Mammary microvascular endothelial cell (primary cell): ENCODE measurements at places on chromosomes 2 and 18. TPM values are rescaled to one million over a fixed set of nuclear protein-coding genes. Genes with fewer than 3 reads are reported as not detected.

The KCNIP3 gene
- total RNA-seq, result 0.15 TPM in 1 of 2 replicates, not detected in the other

The TFCP2L1 gene
- total RNA-seq, result not detected in 2 replicates

The ZSCAN30 gene
- 14.9 and 15.8 TPM in 2 replicates for total RNA-seq

The STPG4 gene
- 0.33 TPM in 1 of 2 replicates, not detected in the other for total RNA-seq

The CYP20A1 gene
- total RNA-seq, result 16.9 and 19.7 TPM in 2 replicates

The KIF1A gene
- 0.13 TPM in 1 of 2 replicates, not detected in the other for total RNA-seq

The MATN3 gene
- 4.0 and 4.1 TPM in 2 replicates for total RNA-seq

The TRIP12 gene
- total RNA-seq, result 97.5 and 102 TPM in 2 replicates

The GAD1 gene
- not detected in 2 replicates for total RNA-seq

The OXER1 gene
- total RNA-seq, result not detected in 2 replicates
